ENCODE measurements at places on chromosomes 3 and 15.

GRCh38 chr3:119595639-119596334, 1.9 kb upstream of the PLA1A start:
- DNase-seq: no peak

DNA sequence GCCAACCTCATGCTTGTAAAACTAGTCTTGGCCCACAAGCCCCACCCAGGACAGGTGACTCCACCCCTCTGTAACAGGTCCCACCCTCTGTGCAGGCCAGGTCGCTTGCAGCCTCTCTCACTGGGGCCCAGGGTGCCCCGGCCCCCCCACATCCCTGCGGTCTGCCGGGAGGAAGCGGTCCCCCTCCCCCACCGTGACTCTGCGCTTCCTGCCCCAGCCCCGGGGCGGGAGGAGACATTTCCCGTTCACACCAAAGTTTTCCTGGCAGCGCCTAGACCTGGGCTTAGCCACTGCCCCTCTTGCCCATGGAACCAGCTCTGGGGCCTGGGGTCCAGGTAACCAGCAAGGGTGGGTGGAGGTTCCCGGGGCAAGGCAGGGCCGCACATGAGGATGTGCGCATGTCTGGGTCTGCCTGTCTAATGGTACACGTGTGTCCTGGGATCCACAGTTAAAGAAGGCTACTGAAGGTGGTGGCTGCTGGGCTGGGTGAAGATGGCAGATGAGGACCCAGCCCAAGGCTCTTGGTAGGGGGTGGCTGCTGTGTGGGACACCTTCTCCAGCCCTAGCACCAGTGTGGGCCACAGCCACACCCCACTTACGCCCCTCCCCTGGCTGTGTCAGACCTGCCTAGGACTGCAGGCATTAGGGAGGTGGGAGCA, 8.4 kb downstream of the NBEAL2 start:
- peak; percentile 28 for DNase-seq

- DNase-seq: no peak
Observed at GRCh38 chr15:57134071-57134605, 215.7 kb downstream of the TCF12 start.

GRCh38 chr3:124248471-124249028, 256.6 kb upstream of the ROPN1 start:
- DNase-seq: peak; percentile 86

DNA sequence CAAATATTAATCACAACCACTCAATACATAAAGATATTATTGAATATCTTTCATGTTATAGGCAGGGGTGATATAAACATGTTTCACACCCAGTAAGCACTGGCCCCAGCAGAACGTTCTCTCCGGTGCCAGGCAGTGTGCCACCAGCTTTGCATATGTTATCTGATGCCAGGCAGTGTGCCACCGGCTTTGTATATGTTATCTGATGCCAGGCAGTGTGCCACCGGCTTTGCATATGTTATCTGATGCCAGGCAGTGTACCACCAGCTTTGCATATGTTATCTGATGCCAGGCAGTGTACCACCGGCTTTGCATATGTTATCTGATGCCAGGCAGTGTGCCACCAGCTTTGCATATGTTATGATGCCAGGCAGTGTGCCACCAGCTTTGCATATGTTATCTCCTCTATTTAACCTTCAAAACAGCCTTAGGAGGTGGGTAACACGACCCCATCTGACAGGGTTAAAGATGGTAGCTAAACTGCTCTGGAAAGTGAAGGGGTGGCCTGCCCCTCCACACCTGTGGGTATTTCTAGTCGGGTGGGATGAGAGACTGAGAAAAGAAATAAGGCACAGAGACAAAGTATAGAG, 6.9 kb downstream of the MUC20 start:
- DNase-seq: no peak

DNA sequence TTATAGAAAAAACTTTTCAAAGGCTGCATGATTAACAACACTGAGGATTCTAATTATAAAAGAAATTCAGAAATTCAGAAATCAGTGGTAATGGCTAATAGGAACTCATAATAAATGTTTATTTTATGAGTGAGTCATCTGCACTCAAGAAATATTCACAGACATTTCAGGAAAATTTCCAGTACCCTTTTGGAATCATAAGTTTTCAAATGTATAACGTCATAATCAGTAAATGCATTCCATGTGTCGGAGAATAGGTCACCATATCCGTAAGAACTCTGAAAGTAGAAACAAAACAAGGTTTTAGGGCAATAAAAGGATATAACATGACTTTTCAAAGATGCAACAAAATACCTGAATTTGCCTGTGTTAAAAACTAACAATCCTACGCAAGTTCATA, 24.7 kb downstream of the EOGT start:
- peak; percentile 55 for DNase-seq

DNA sequence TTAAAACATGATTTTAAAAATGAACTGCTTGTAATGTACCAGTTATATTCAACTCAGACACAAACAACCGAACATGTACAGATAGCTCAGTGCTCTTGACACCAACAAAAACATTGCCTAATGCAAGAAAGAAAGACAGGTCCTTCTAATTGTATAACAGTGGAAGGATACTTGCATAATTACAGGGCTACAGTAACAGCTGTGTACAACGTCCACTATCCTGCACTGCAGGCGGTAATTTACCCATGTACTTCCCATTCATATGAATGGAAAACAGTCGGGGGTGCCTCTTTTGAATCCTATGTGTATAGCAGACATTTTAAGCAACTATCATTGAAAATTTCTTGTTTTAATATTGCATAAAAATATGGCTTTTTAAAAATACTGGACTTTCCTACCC, 41.1 kb upstream of the PLSCR5 start:
- no peak for DNase-seq

DNA sequence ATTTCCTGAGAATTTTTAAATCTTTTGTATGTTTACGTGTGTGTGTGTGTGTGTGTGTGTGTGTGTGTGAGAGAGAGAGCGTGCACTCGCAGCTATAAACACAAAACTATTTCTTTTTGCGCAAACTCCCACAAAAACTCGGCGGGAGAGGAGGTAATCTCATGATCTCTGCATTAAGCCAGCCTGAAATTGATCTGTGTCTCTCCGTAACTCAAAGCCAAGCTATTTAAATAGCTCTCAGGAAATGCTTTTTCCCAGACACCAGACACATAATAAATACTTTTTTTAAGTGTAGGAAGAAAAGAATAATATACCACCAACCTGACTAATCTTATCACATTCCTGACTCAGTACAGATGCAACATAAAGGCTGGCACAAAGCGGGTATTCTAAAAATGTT, 226.8 kb downstream of the MAGI1 start:
- DNase-seq: no peak

GRCh38 chr15:26103002-26103404, 239.9 kb upstream of the ATP10A start:
- DNase-seq: peak; percentile 50

GRCh38 chr3:30368978-30369377, 237.4 kb upstream of the TGFBR2 start:
- peak; percentile 85 for DNase-seq

GRCh38 chr3:197883541-197883940, 66.4 kb upstream of the RPL35A start:
- no peak for DNase-seq

GRCh38 chr15:38817427-38818156, 253.0 kb upstream of the RASGRP1 start:
- DNase-seq: peak; percentile 74

DNA sequence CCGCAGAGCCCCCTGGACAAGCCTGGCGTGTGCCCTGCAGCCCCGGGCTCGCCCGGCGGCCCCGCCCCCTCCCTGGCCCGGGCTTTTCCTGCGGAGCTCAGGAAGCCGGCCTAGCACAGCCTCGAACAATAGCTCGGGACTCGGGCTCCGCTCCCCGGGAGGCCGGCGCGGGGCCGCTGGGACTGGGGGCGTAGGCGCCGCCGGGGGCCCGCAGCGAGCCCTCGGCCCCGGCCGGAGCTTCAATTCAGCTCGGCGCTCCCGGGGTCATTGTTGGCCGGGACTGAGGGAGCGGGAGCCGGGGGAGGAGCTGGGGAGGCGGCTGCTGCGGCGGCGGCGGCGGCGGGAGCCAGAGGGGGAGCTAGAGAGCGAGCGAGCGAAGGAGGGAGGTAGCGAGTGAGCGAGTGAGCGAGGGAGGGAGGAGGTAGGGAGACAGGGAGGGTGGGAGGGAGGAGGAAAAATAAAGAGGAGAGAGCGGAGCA, 41.0 kb upstream of the ROPN1 start:
- peak; percentile 89 for DNase-seq

DNA sequence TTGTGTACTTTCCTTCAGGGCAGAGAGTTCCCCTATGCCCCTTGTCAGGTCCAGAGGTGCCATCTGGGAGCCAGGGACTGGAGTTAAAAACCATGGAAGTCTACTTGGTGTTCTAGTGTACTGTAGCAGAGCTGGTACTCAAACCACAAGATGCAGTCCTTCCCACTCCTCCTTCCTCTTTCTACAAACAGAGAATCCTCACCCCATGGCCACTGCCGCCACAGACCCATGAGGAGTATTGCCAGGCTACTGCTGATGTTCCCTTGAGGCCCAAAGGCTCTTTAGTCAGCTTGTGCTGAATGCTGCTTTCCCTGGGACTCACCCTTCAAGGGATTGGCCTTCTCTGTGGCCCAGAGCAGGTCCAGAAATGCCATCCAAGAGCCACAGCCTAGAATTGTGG, 229.2 kb upstream of the ZPLD1 start:
- DNase-seq: no peak

- DNase-seq: no peak
Observed at GRCh38 chr3:71045917-71046282, 537.6 kb downstream of the FOXP1 start.

- DNase-seq: no peak
Observed at GRCh38 chr3:47899495-47900108, 96.7 kb downstream of the DHX30 start.

DNA sequence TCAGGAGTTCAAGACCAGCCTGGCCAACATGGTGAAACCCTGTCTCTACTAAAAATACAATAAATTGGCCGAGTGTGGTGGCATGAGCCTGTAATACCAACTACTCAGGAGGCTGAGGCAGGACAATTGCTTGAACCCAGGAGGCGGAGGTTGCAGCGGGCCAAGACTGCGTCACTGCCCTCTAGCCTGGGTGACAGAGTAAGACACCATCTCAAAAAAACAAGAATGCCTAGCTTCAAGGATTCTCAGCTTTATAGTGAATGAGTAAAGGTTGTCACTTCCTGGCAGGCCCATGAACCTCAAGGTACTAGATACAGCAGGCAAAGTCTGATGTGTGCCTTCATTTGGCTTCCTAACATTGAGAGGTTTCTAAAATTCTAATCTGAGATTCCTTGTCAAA, 14.4 kb downstream of the THOC7 start:
- no peak for DNase-seq

DNA sequence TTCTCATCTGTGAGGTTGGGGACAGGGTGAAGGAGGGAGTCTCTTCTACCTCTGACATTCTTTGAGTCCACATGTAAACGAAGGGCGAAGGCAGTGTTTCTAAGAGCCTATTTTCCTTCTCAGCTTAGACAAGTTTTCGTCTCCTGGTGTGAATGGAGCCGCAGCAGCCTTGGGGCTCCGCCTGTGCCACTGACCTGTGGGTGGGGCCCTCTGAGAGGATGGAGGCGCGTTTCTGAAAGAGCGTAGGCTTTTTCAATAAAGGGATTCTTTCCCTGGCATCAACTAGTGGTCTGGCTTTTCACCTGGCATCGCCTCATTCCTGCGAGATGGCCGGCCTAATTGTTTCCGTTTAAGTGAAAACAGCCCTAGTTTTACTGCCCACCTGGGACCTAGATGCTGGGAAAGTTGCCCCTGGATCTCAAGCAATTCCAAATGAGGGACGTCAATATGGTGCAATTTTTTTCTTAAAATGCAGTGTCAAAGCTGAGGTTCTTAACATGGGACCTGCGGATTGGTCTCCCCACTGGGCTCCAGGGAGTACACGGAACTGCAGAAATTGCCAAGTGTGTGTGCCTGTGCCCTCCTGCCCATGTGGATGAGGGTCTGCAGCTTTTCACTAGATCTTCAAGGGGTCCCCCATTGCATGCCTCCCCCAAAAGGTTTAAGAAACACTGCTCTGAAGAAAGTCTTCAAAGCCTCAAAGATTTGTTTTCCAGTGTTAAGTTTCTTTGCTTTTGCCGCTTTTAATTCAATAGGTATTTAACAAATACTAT, 958 bp downstream of the GLDN start:
- DNase-seq: no peak

GRCh38 chr3:53643757-53644156, 149.3 kb downstream of the CACNA1D start:
- DNase-seq: no peak

- DNase-seq: no peak
Observed at GRCh38 chr15:49984436-49984835, 134.6 kb downstream of the ATP8B4 start.

GRCh38 chr3:167125612-167126407, 254.3 kb downstream of the ZBBX start:
- no peak for DNase-seq

DNA sequence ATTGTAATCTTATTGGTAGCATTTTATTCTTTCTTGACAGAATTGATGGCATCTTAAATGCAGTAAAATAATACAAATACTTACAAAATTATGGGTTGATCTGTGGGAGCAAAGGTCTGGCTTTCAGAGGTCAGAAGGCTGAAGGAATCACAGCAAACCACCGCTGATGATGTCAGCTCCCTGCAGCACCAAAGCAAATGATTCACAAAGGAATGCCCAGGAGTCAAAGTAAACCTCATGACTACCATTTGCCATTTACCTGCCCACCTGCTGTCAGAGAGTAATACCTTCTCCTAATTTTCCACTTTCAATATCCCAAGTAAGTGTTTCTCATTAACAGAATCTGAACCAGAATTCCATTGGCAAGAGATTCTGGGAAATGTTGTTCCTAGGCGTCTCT, 46.1 kb downstream of the CPA3 start:
- DNase-seq: no peak

DNA sequence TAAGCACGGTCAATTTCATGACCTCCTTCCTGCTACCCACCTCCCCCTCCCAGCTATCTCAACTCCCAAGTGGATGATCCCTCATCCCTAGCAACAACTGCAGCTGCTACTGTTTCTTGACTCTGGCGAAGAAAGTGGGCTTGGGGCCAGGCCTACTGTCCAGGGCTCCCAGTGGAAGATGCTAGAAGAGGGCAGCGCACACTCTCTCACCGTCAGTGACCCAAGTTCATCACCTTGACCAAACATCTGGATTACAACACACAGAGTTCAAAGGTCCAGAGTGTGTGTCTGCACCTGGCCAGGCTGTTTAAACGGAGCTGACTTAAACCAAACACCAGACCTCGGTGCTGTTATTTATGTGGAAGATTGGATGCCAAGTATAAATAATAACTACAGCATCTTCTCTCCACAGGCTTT, 385.6 kb downstream of the SHQ1 start:
- no peak for DNase-seq

- no peak for DNase-seq
Observed at GRCh38 chr15:64732156-64732860, 43.1 kb downstream of the RBPMS2 start.

DNA sequence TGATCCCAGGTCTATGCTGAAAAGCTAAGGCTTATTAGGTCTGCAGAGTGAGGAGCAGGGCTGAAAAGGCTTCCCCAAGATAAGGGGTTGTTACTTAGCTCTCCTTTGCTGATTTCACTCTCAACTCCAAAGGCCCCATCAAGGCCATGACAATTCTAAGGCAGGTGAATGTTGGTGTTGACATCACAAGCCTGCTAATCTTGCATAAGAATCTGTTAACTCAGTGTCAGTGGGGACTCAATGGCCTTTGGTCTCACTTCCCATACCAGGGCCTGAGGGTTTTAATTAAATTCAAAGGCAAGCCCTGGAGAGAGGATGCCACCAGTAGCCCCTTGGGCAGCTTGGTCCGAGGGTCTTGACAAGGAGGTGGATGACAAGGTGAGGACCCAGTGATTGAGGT, 9.4 kb upstream of the ALAS1 start:
- DNase-seq: no peak

Data from fibroblast of skin of abdomen (primary cell).